Thoracic aorta endothelial cell (primary cell): ENCODE measurements at places on chromosomes 2 and 18. TPM values are rescaled to one million over a fixed set of nuclear protein-coding genes. Genes with fewer than 3 reads are reported as not detected.

The SRD5A2 gene
- under 0.01 TPM in 1 of 2 replicates, not detected in the other for total RNA-seq

The SDC1 gene
- 1.6 and 2.4 TPM in 2 replicates for total RNA-seq

The XPO1 gene
- total RNA-seq: 344 and 371 TPM in 2 replicates

The CD226 gene
- total RNA-seq: 0.53 and 0.65 TPM in 2 replicates

The ABCB11 gene
- 0.50 and 0.53 TPM in 2 replicates for total RNA-seq

The RTP5 gene
- not detected in 2 replicates for total RNA-seq

The STPG4 gene
- 0.13 and 0.65 TPM in 2 replicates for total RNA-seq

The PROKR1 gene
- under 0.01 TPM in 1 of 2 replicates, not detected in the other for total RNA-seq

The NLRC4 gene
- not detected in 2 replicates for total RNA-seq
